ENCODE measurements at places on chromosomes 11 and 22.

GRCh38 chr22:43277987-43278601 lies 65.1 kb downstream of the SCUBE1 start:
- no peak for DNase-seq

DNA sequence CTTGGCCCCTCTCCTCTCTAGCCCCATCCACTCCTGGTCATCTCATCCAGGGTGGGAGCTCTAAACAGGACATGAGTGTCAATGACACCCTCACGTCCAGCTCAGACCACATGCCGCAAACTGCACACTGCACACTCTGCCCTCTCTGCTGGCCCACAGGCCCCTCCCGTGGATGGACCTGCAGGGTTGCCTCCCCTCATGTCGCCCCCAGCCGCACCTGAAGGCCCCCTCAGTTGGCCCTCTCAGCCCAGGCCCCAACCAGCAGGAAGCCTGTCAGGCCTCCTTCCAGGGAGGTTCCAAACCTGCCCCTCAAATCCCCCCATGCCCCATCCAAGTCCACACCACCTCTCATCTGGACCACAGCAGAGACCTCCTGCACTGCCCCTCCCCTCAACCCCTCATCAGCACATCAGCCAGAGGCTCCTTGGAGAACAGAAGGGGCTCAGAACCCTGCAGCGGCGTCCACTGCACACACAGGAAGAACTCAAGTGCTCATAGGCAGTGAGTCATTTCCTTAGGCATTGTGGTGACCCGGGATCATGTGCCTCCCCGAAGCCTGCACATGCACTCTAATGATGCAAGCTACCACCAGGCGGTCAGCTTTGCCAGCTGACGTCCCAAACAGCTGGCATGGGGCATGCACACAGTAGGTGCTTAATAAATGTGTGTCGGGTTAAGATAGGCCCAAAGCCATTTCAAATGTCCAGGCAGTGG lies 12.9 kb upstream of the CDKN1C start:
- peak; percentile 68 for DNase-seq

DNA sequence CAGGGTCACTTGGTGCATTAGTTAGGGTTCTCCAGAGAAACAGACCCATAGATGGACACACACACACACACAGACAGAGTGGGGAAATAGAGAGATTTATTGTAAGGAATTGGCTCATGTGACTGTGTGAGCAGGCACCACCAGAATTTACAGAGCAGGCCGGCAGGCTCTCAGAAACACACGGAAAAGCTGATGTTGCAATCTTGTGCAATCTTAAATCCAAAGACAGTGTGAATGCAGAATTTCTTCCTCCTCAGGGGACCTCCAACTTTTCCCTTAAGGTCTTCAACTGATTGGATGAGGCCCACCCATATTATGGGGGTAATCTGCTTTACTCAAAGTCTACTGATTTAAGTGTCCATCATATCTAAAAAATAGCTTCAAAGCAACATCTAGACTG lies 49.8 kb downstream of the APIP start:
- no peak for DNase-seq

DNA sequence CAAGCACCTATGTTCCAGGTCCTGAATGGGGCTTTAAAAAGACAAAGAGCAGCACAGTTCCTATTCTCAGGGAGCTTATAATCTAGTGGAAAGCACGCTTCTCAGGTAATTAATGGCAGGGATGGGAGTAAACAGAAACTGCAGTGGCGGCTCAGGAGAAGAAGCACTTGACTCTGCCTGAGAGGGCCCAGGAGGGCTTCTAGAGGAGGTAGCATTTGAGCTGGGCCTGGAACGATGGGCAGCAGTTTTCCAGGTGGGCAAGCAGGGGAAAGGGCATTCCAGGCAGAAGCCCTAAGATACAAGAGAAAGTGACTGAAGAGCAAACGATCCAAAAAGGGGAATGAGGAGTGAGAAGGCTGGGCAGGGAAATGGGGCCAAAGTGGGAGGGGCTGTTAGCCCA lies 37.1 kb upstream of the CHST1 start:
- DNase-seq = no peak

- DNase-seq = no peak
These were observed 54.6 kb downstream of the SFI1 start for GRCh38 chr22:31550871-31551370.

GRCh38 chr11:41868606-41869005 lies 409.2 kb upstream of the LRRC4C start:
- no peak for DNase-seq

DNA sequence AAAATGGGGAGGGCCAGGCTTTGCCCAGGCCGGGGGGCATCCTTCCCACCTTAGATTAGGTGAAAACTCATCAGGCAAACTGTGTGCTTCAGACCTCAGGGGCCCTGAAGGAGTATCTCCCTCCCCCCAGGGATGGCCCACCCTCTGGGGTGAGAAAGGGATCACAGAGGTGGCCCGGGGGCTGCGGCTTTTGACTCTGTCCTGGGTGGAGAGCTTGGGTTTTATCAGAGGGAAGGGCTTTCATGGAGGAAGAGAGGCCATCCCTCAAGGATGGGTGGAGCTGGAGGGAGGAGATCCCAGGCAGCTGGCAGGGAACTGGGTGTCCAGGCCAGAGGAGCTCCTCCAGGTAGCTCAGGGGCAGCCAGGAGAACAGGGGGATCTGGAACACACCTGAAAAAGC lies 3.1 kb upstream of the PPP2R5B start:
- DNase-seq = no peak

GRCh38 chr11:11787305-11788062 lies 54.3 kb upstream of the USP47 start:
- peak; percentile 50 for DNase-seq

GRCh38 chr11:79440571-79441460 lies at the start of gene TENM4:
TSS of gene TENM4 (minus strand) at chr11:79441030. CDS start at chr11:79069944, 371,086 bp downstream.
- peak; percentile 29 for DNase-seq

DNA sequence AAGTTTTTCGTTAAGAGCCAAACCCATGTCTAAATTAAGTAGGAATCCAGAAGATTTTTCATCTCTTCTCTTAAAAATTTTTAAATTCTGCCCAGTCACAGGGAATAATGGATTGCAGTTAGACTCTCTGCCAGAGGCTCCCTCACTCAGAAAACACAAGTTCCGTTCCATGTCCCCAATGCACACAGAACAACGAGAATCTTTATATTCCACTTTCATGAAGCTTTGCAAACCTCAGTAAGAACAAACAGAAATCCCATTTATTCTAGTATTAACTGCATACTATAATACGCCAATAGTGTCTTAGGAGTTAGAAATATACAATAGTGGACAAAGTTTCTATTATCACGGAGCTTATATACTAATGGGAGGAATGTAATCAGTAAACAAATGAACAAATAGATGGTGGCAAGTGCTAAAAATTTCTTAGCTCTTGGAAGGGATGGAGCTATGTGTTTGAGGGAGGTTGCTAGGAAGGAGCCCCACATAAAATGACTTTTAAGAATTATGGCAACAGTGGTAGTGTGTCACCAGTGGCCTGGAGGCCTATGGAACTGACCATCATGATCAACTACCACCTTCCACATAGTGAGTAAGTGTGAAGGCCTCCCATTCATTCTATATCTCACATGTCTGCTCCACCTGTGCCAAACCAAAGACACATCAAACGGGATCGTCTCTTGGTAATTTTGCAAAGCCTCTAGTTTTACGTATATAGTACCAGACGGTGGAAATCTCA lies 24.9 kb downstream of the PICALM start:
- DNase-seq = no peak

DNA sequence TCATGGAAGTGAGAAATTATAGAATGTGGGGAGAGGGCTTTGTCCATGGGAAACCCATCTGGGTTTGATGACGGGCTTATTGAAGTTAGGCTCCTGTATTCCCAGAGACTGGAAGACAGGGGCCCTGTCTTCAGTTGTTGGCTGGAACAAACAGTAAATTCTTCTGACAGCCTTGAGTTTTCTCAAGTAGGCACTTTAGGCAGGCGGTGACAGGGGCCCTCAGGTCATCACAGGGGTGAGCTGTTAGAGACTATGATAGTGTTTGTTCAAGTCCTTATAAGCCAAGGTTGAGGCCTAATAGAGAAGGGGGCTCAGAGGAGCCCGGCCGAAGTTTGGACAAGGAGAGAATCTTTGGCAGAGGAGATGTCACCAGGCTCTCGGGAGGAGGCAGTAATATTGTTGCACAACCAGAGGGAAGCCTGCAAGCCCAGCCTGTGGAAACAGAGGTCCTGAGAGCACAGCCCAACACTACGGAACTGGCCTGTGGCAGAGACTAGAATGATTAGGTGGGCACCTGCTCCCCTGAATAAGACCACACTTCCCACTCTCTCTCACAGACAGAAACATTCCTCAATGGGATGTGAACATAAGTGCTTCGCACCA lies 20.2 kb upstream of the IL17RA start:
- DNase-seq = no peak

DNA sequence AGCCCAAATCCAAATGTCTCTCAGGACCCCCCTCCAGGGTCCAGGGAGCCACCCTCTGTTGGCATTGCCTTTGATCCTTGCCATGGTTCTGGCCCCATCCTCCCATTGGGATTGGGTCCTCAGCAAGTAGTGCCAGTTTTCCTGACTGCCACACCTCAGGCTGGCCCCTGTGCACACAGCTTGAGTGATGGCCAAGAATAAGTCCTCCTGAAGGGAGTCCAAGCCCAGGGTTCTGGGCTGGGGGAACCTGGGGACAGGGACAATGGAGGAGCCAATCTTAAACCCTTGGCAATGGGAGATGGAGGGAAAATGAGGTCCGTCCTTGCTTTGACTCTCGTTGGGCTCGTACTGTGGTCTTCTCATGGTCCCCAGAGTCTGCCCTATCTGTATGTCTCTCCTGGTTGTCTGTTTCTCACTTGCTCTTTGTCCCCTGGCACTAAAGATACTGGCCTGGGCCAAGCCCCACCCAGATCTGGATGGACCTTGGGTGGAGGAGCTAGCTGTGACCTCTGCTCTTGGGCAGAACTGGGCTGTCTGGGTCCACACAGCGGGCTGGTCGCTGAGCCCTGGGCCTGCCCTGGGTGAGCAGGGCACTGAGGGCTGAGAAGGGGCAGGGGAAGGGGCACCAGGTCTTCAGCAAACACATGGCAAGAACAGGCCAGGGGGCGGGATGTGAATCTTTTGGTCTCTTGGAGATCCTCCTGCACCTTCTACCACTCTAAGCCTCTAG lies 2.9 kb downstream of the SOX10 start:
- DNase-seq = no peak

DNA sequence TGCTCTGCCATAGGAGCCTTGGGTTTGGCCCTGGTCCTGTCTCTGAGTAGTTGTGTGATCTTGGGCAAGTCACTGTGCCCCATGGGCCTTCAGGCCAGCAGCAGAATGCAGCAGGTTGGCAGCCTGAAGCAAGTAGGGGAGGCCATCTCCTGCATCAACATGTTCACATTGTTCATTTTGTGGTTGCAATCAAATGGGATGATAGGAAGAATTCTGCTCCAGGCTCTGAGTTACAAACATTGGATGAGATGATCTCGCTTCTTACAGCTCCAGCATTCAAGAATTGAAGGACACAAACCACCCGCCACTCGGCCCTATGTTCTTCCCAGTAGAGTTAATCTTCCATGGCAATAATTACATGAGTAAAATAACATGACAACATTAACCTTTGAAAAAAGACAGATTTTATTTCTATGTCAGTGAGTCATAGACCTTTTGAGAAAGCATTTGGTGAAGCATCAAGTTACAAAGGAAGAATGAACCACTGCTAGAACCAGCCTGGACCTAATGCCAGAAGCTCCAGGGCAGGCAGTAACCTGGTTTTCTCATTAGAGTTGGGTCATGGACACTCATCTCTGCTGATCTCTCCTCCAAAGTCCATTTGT lies 308.3 kb upstream of the NCAM1 start:
- no peak for DNase-seq

- DNase-seq = no peak
These were observed 3.4 kb downstream of the FJX1 start for GRCh38 chr11:35621620-35622019.

DNA sequence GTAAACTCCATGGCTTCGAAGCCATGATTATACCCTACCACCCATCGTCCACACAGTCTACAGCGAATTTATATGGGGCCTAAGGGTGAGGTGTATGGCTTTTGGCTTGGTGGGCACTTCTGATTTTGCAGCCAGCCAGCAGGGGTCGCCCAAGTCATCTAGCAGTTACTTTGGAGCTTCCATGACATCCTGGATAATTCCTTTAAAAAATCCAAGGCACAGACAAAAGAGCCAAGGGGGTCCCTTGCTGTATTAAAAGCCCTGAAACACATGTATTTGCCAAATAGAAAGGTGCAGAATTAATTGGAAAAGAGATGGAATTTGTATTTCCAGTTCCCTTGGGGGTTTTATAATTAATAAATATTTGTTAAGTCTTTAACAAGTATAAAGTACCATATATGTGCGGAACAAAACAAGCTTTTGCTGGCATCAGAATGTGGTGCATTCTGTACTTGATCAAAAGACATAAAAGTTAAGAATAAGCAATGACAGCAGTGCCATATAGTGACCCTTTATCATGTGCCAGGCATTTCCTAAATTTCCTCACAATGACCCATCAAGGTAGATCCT lies 132.8 kb upstream of the PITPNB start:
- DNase-seq = peak; percentile 47

GRCh38 chr11:104301776-104302175 lies 137.8 kb upstream of the PDGFD start:
- DNase-seq = no peak

- peak; percentile 42 for DNase-seq
These were observed 1.1 kb upstream of the SLC35F2 start for GRCh38 chr11:107859459-107860239.

DNA sequence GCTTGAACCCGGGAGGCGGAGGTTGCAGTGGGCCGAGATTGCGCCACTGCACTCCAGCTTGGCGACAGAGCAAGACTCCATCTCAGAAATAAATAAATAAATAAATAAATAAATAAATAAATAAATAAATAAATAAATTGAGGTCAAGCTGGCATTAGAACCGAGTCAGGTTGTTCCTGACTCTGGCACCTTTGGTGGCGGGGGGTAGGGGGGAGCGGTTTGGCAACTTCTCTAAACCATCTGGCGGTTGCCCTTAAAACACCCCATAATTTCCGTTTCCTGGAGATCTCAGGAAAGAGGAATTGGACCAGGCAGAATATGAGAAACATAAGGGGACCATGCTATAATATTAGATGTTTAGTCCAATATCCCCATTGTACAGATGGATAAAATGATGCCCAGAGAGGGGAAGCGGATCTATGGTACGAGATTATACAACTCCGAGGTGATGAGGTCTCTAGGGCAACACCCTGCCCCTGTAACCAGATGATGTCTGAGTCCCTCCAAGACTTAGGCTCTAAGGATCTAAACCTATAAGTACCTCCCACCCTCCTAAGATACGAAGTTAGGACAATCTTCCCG lies 785 bp downstream of the CLPB start:
- no peak for DNase-seq
